Endothelial cell of umbilical vein (primary cell): ENCODE measurements at places on chromosomes 3 and 15.

- no peaks in the 10 kb centered on the region for H3K4me1 ChIP-seq
- no peaks in the 10 kb centered on the region for H3K36me3 ChIP-seq
- H3K27me3 ChIP-seq: no peaks in the 10 kb centered on the region
- H3K4me3 ChIP-seq: no peak overlapping the region
These were observed 41.1 kb downstream of the GATM start for GRCh38 chr15:45337224-45337623.

- no peak overlapping the region for H3K27ac ChIP-seq
- H3K4me1 ChIP-seq: no peaks in the 10 kb centered on the region
- no peak overlapping the region for H3K4me3 ChIP-seq
- H3K36me3 ChIP-seq: no peaks in the 10 kb centered on the region
- DNase-seq: no peak
- H3K27me3 ChIP-seq: peaks cover 36% of the 10 kb centered on the region
These were observed 975 bp downstream of the PCSK6 start for GRCh38 chr15:101488300-101489164.

DNA sequence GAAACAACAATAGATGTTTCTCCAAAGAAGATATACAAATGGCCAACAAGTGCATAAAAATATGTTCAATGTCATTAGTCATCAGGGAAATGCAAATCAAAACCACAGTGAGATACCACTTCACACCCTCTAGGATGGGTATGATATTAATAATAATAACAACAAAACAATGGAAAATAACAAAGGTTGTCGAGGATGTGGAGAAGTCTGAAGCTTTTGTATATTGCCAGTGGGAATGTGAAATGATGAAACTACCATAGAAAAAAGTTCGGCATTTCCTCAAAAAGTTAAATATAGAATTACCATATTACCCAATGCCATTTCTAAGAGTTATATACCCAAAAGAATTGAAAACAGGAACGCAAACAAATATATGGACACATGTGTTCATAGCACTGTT lies 10.8 kb downstream of the BHLHE40 start:
- no peak overlapping the region for H3K4me3 ChIP-seq
- H3K27ac ChIP-seq: no peak overlapping the region
- peaks cover 40% of the 10 kb centered on the region for H3K4me1 ChIP-seq
- no peak for DNase-seq
- H3K36me3 ChIP-seq: no peaks in the 10 kb centered on the region

DNA sequence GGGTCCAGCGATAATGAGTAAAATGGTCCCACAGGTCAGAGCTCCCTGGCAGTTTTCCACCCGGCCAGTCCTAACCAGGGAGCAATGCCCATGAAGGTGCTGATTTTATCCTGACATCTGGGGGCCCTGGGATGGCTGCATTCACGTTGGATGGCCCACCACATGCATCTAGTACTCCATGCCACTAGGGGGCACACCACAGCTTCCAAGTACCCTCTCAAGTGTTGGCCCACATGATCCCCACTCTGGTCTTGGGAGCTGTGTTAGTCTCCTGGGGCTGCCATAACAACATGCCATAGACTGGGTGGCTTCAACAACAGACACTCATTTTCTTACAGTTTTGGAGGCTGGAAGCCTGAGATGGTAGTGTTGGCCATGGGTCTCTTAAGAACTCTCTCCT lies 225.5 kb downstream of the SLCO3A1 start:
- H3K4me3 ChIP-seq: no peak overlapping the region
- no peak for DNase-seq
- peaks cover 2% of the 10 kb centered on the region for H3K4me1 ChIP-seq

- H3K4me3 ChIP-seq: peak overlapping the region; percentile 77
- H3K27ac ChIP-seq: peak overlapping the region; percentile 69
- H3K4me1 ChIP-seq: peaks cover 18% of the 10 kb centered on the region
- peaks cover 3% of the 10 kb centered on the region for H3K36me3 ChIP-seq
- no peaks in the 10 kb centered on the region for H3K27me3 ChIP-seq
These were observed 777 bp downstream of the CIB1 start for GRCh38 chr15:90232941-90233386.

- peaks cover 10% of the 10 kb centered on the region for H3K4me1 ChIP-seq
- H3K27ac ChIP-seq: no peak overlapping the region
- no peaks in the 10 kb centered on the region for H3K36me3 ChIP-seq
- H3K4me3 ChIP-seq: no peak overlapping the region
- H3K27me3 ChIP-seq: no peaks in the 10 kb centered on the region
These were observed 4.9 kb downstream of the ABHD17C start for GRCh38 chr15:80699981-80700380.
